Activated naive CD8-positive, alpha-beta T cell treated with anti-CD3 and anti-CD28 coated beads, Interleukin-2, amount 50 U/mL, for 24 hours (primary cell): ENCODE measurements at places on chromosomes 3 and 15.

DNA sequence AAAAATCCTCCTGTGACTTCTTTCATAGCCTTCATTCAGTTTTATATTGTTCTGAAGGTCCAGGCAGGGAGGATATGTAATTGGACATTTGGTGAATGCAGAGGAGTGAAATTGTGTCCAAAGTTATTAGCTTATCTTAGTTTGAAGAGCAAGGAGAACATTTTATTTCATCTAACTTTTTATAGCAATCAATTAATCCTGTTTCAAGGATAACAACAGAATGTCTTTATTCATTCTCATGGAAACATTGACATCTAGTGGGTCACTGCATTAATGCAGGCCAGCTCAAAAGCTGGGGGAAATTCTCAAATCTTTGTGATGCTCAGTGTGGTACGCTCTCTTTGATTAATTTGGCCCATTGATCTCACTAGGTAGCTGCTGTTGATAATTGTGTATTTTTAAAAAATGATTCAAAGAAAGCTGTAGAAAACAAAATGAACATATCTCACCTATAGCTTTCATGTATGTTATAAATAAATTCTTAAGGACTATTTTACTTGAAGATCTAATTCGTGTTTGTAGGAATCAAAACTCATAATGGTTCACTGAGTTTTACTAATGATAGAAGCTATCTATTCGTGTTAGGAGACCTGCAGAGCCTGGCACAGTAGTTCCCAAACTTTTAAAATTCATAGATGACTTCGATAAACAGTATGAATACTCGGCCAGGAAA lies 150.8 kb upstream of the KCNMB2 start:
- no peaks in the 10 kb centered on the region for H3K36me3 ChIP-seq
- H3K27ac ChIP-seq = no peak overlapping the region
- peaks cover 7% of the 10 kb centered on the region for H3K27me3 ChIP-seq
- peak; percentile 6 for DNase-seq

- DNase-seq = no peak
- peaks cover 68% of the 10 kb centered on the region for H3K36me3 ChIP-seq
- peak overlapping the region; percentile 55 for H3K4me3 ChIP-seq
- no peaks in the 10 kb centered on the region for H3K27me3 ChIP-seq
- H3K27ac ChIP-seq = peak overlapping the region; percentile 97
- H3K4me1 ChIP-seq = peaks cover 81% of the 10 kb centered on the region
These were observed 571.8 kb downstream of the FOXP1 start for GRCh38 chr3:71011565-71012287.

GRCh38 chr3:45145681-45146614 lies at the start of gene CDCP1:
CDCP1 (minus strand) TSS chr3:45146378; CDS start chr3:45146287, 91 bp downstream.
- no peak within 1 kb of the TSS for H3K27ac ChIP-seq
- H3K27me3 ChIP-seq = peaks cover 65% of the 10 kb centered on the region
- DNase-seq = no peak

GRCh38 chr3:15206662-15207576 lies 873 bp downstream of the CAPN7 start:
- peak overlapping the region; percentile 87 for H3K4me3 ChIP-seq
- peaks cover 27% of the 10 kb centered on the region for H3K4me1 ChIP-seq
- peak overlapping the region; percentile 84 for H3K27ac ChIP-seq
- peak; percentile 23 for DNase-seq

GRCh38 chr3:184361932-184362667 lies 590 bp downstream of the POLR2H start:
- peaks cover 5% of the 10 kb centered on the region for H3K27me3 ChIP-seq
- peak overlapping the region; percentile 99 for H3K4me3 ChIP-seq
- H3K4me1 ChIP-seq = peaks cover 40% of the 10 kb centered on the region
- peaks cover 32% of the 10 kb centered on the region for H3K36me3 ChIP-seq
- peak; percentile 60 for DNase-seq

- no peaks in the 10 kb centered on the region for H3K4me1 ChIP-seq
- H3K27ac ChIP-seq = no peak overlapping the region
- no peak for DNase-seq
These were observed 96.0 kb upstream of the PPP2R3A start for GRCh38 chr3:135869439-135870105.

GRCh38 chr3:186217820-186218164 lies 108.9 kb upstream of the ETV5 start:
- no peaks in the 10 kb centered on the region for H3K36me3 ChIP-seq
- H3K27me3 ChIP-seq = peaks cover 14% of the 10 kb centered on the region
- DNase-seq = no peak
- no peak overlapping the region for H3K4me3 ChIP-seq
- peak overlapping the region; percentile 55 for H3K27ac ChIP-seq

- no peak overlapping the region for H3K4me3 ChIP-seq
- H3K36me3 ChIP-seq = peaks cover 8% of the 10 kb centered on the region
- no peak for DNase-seq
- peaks cover 19% of the 10 kb centered on the region for H3K4me1 ChIP-seq
- H3K27me3 ChIP-seq = peaks cover 9% of the 10 kb centered on the region
These were observed 2.6 kb downstream of the CHCHD6 start for GRCh38 chr3:126706631-126707030.

GRCh38 chr3:141065841-141066805 lies 15.0 kb downstream of the SPSB4 start:
- no peaks in the 10 kb centered on the region for H3K4me1 ChIP-seq
- H3K4me3 ChIP-seq = no peak overlapping the region
- H3K27ac ChIP-seq = no peak overlapping the region
- H3K27me3 ChIP-seq = no peaks in the 10 kb centered on the region
- DNase-seq = no peak
- no peaks in the 10 kb centered on the region for H3K36me3 ChIP-seq

- DNase-seq = no peak
- no peaks in the 10 kb centered on the region for H3K27me3 ChIP-seq
- H3K36me3 ChIP-seq = no peaks in the 10 kb centered on the region
- no peak overlapping the region for H3K27ac ChIP-seq
These were observed 8.4 kb upstream of the DHX30 start for GRCh38 chr3:47794544-47794943.

DNA sequence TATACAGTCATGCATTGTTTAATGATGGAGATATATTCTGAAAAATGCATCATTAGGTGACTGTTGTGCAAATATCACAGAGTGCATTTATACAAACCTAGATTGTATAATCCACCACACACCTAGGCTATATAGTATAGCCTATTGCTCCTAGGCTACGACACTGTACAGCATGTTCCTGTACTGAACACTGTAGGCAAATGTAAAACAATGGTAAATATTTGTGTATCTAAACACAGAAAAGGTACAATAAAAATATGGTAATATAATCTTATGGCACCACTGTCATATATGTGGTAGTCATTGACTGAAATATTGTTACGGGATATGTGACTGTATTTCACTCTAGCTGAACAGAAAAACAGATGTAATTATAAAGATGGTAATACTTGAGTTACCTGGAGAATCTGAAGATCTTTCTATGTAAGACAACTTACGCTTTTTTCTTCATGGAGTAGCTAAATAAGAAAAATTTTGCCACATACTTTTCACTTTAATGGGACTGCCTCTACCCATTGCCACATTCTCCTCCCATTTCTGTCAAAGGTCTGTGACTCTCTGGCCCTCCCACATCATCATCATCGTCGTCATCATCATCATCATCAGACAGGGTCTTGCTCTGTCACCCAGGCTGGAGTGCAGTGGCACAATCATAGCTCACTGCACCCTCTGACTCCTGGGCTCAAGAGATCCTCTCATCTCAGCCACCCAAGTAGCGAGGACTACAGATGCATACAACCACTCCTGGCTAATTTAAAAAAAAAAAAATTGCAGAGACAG lies 7.2 kb downstream of the PCOLCE2 start:
- DNase-seq = no peak
- H3K4me3 ChIP-seq = no peak overlapping the region
- no peaks in the 10 kb centered on the region for H3K36me3 ChIP-seq
- no peak overlapping the region for H3K27ac ChIP-seq
- peaks cover 29% of the 10 kb centered on the region for H3K27me3 ChIP-seq

DNA sequence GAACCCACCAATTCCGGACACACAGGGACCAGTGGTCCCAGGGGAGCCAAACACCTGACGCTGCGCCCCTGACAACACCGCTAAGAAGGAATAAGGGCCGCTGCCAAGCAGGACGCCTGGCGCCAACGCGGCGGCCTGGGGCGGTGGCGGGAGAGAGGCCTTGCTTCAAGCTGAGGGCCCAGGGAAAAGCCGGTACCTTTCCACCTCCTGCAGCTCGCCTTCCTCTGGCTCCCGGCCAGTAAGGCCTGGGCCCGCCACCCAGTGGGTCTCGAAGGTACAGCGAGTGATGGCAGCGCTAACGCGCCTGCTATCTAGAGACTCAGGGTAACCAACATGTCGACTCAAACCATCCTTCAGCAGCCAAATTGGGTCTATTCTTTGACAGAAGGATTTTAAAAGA lies 1074.1 kb downstream of the SI start:
- no peak overlapping the region for H3K4me3 ChIP-seq
- H3K27ac ChIP-seq = no peak overlapping the region
- DNase-seq = no peak

DNA sequence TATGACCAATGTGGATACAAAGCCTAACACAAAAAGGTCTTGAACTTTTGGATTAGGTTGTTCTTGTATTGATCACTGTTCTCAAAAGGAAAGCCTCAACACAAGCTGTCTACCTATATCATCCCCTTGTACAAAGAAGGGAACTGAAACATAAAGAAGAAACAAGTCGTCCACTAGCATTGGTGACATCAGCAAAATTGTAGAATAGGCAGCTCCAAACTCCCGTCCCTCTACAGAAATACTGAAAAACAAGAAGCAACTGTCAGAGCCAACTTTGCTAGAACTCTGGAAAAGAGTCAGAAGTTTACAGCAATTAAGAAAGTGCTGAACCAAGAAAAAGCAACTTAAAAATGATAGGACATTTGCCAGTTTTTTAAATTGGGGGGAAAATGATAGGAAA lies 7.5 kb upstream of the NR1I2 start:
- no peak overlapping the region for H3K4me3 ChIP-seq
- DNase-seq = no peak
- H3K27ac ChIP-seq = no peak overlapping the region
- no peaks in the 10 kb centered on the region for H3K36me3 ChIP-seq

- no peaks in the 10 kb centered on the region for H3K27me3 ChIP-seq
- peaks cover 21% of the 10 kb centered on the region for H3K36me3 ChIP-seq
- peaks cover 15% of the 10 kb centered on the region for H3K4me1 ChIP-seq
- DNase-seq = no peak
- H3K27ac ChIP-seq = no peak overlapping the region
- H3K4me3 ChIP-seq = no peak overlapping the region
These were observed 10.3 kb downstream of the FOXP1 start for GRCh38 chr3:71573181-71573580.

DNA sequence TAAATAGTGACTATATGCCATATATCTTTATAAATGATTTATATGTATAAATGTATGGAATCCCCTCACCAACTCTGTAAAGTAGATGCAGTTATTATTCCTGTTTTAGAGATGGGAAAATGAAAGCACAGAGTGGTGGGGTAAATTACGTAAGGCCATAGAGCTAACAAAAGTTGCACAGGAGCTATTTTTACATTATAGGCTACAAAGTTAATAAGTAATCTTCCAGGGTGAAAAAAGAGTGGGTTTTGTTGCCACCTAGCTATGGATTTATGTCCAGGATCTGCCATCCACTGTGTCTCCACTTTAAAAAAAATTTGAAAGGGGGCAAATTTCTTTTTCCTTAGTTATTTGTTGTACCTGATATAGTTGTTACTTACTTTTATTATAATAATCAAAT lies 235.7 kb downstream of the MCTP2 start:
- peaks cover 10% of the 10 kb centered on the region for H3K36me3 ChIP-seq
- DNase-seq = no peak
- H3K27me3 ChIP-seq = no peaks in the 10 kb centered on the region
- no peak overlapping the region for H3K4me3 ChIP-seq

DNA sequence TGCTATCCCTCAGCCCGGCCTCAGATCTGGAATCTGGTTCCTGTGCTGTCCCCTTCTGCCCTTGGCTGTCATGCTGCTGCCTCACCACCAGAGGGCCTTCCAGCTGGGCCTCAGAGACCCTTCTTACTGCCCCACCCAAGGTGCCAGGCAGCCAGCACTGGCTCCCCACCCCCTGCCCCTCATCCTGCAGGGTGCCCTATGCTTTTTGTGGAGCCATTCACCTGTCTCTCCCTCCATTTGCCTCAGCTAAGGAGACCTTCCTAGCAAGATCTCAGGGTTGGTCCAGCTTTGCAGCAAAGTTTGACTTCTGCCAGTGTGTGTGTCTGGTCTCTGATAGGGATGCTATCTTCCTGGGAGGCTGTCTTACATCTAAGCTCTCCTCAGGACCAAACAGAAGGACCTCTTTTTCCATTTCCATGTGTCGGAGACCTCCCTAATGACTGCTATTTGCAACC lies 1.9 kb upstream of the VWA5B2 start:
- peak; percentile 66 for DNase-seq
- no peak overlapping the region for H3K4me3 ChIP-seq
- H3K4me1 ChIP-seq = peaks cover 7% of the 10 kb centered on the region
- H3K27ac ChIP-seq = no peak overlapping the region
- no peaks in the 10 kb centered on the region for H3K36me3 ChIP-seq
- peaks cover 51% of the 10 kb centered on the region for H3K27me3 ChIP-seq

DNA sequence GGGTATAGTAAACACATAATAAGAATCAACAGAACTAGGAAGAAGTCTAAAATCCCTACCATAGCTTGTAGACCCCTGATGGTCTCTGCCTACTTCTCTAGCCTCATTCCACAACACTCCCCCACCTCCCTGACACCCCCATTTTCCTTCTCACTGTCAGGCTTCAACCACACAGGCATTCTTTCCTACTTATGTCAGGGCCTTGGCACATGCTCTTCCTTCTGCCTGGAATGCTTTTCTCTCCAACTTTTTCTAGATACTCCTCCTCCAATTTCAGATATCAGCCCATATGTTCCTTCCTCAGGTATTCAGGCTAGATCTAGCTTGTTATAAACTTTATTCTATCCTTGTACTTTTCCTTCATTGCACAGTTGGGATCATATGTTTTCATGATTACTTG lies 106.0 kb upstream of the MRPL3 start:
- no peaks in the 10 kb centered on the region for H3K36me3 ChIP-seq
- no peaks in the 10 kb centered on the region for H3K4me1 ChIP-seq
- peaks cover 13% of the 10 kb centered on the region for H3K27me3 ChIP-seq

- no peaks in the 10 kb centered on the region for H3K36me3 ChIP-seq
- peaks cover 33% of the 10 kb centered on the region for H3K27me3 ChIP-seq
These were observed 2.9 kb downstream of the CORO2B start for GRCh38 chr15:68581725-68582124.
